ENCODE measurements at places on chromosomes 5 and 9.
A peak's percentile ranks its signal among the peaks of the same experiment; 100 is the strongest.

DNA sequence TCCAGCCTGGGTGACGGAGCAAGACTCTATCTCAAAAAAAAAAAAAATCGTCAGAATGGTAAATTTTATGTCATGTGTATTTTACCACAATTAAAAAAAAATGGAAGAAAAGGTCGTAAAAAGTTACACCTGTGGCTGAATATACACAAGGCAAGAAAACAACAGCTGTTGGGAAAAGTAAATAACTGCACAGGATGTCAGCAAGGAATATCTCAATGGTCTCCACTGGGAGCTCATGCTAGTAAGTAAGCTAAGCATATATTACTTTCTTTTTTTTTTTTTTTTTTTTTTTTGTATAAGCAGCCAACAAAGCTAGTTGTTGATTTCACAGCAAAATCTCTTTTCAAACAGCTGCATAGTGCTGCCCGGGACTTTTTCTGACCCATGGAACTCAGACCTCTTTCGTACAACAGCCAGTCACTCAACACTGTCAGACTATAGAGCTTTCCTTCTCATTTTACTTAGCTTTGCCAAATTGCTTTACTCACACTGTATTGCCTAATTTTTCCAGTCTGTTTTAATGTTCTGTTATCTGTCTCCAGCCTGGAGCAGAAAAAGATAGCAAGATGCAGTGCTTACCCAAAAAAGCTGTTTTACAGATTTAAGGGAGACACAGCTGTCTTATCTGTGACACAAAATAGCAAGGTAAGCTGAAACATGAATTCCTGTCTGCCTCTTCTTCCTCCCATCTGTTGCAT is 175.9 kb downstream of the ENC1 start:
- DNase-seq, result no peak

- DNase-seq, result no peak
Measured at GRCh38 chr5:99586878-99587277, 658.1 kb upstream of the CHD1 start.

- DNase-seq, result no peak
Measured at GRCh38 chr9:116589392-116590354, 97.4 kb upstream of the TRIM32 start.

- DNase-seq, result no peak
Measured at GRCh38 chr5:137858223-137858916, 9.3 kb upstream of the MYOT start.

DNA sequence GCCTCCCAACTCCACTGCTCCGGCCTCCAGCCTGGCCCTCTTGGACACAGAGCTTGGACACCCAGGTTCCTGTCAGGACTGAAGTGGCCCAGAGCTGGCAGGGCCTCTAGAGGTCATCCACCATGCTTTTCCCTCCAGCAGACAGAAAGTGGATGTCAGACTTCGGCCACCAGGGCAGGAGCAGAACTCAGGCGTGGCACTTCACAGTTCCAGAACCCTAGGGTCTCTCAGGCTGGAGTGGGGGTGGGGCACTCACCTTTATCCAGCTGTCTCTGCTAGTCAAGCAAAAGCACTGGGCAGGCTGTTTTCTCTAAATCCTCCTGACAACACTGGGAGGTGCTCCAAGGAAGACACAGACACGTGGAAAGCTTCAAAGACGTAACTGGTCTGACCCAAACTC is 35.6 kb upstream of the N4BP3 start:
- DNase-seq, result no peak

GRCh38 chr5:50441493-50441955 is 436 bp upstream of the EMB start:
- no peak for DNase-seq

DNA sequence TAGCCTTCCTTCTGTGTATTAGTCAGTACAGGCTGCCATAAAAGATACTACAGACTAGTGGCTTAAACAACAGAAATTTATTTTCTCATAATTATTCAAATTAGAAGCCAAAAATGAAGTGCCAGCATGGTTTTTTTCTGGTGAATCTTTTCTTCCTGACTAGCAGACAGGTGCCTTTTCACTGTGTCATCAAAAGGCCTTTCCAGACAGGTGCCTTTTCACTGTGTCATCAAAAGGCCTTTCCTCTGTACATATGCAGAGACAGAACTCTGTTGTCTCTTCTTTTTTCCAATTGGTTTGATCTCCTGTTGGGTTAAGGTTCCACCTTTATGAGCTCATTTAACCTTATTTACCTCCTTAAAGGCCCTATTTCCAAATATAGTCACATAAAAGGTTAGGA is 599.9 kb downstream of the ISL1 start:
- no peak for DNase-seq

- DNase-seq, result no peak
Measured at GRCh38 chr5:134098690-134099089, 15.8 kb upstream of the TCF7 start.

- no peak for DNase-seq
Measured at GRCh38 chr9:90815944-90816357, 14.3 kb downstream of the SYK start.

- DNase-seq, result no peak
Measured at GRCh38 chr5:179128976-179129375, 68.8 kb downstream of the ZNF354C start.

DNA sequence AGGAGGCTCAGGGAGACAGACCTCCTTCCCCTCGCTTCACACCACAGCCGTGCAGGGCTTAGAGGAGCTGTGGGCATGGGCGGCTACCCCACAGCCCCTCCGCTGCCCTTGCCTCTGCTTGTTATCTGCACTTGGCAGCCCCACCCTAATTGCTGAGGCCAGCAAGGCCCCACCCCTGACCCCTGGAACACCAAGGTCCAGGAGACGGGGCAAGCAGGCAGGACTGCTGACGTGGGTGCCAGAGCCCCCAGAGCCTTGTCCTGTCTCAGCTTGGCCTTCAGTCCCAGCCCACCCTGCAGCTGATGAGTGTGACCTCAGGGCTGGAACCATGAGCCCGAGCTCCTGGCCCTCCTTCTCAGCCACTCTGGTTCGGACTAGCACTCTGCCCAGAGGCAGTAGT is 29.1 kb upstream of the NEURL1B start:
- DNase-seq, result no peak

GRCh38 chr5:56464935-56465768 is 232.0 kb upstream of the ANKRD55 start:
- DNase-seq, result no peak

GRCh38 chr5:10649666-10650380 is 86.0 kb downstream of the ANKRD33B start:
- DNase-seq, result no peak

DNA sequence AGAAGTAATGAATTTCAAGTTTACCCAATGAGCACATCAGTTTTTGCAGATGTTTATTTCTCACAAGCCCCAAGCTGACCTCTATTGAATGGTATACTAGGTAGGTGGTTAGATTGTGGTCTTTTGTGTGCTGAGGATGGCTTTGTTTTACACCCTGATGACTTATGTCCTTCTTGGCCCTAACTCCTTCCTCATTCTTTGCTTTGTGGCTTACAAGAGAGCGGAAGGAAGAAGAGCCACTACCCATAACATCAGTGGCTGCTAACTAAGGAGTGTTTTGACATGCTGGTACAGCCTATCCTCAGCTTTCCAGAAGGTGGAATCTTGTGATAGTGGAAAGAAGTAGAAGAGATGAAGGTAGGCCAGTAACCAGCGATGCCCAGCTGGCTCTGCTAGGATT is 85.7 kb upstream of the NTRK2 start:
- no peak for DNase-seq

- DNase-seq, result peak; percentile 10
Measured at GRCh38 chr9:123338710-123339665, 17.0 kb upstream of the CRB2 start.

- no peak for DNase-seq
Measured at GRCh38 chr9:93207326-93207814, 23.4 kb downstream of the WNK2 start.

GRCh38 chr5:140480310-140481014 is 67.0 kb upstream of the EIF4EBP3 start:
- no peak for DNase-seq

DNA sequence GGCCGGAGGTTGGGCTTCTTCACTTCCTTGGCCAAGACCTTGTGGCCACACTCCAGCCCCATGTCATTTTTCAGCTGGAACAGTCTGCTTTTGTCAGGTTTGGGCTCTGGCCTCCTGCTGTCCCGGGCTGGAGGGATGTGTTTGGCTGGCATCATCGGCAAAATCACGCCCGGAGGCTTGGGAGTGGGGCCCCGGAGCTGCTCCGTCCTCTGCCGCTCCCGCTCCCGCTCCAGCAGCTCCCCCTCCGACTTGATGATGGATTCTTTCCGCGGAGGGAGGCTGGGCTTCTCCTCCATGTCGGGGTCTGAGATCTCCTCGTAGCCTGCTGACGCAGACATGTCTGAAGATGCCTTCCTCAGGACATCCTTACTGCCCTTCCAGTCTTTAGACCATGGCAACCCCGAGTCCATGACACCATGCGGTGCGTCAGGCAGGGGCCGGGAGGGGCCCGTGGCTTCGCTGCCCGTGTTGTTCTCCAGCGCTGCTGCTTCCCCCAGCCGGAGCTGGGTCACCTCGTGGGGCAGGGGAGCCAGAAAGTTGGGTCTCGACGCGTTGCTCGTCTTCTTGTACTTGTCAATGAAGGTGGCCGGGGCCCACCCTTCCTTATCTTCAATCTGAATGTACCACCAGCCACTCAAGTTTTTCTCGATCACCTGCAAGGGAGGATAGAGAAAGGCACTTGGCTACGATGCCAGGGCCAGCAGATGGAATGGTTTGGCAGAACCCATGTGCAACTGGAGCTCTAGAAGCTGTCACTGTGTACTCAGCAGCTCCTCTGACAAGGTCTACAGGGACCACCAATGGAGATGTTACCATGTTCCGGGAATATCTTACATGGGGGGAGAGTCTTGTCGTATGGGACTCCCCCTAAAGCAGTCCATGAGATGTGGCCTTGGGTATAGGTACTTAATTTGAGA is 56.0 kb upstream of the UBTD2 start:
- DNase-seq, result no peak
